Mucosa of gallbladder (tissue), 1 donor: ENCODE measurements at places on chromosomes 12 and 14.

GRCh38 chr12:1474041-1474573 is 120.3 kb downstream of the FBXL14 start:
- no peak for DNase-seq

DNA sequence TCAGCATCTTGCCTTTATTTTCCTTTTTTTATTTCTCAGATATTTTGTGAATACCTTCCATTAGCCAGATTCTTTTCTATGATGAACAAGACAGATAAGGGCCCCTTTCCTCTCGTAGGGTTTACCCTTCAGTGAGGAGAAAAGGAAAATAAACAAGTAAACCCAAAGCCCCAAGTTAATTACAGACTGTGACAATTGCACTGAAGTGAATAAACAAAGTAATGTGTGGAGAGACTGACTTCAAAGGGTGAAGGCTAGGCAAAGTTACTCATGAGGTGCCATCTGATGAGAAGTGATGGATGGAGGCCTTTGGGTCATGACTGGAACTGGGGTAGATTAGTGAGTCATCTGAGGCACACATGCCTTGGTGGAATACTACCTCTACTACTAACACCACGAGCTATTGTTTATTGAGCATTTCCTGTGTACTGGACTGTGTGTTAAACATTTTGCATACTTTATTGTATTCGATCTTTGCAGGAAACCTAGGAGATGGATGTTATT is 143.4 kb upstream of the PRICKLE1 start:
- no peak for DNase-seq

- no peak for DNase-seq
Observed at GRCh38 chr12:108357834-108358579, 18.9 kb upstream of the CMKLR1 start.

DNA sequence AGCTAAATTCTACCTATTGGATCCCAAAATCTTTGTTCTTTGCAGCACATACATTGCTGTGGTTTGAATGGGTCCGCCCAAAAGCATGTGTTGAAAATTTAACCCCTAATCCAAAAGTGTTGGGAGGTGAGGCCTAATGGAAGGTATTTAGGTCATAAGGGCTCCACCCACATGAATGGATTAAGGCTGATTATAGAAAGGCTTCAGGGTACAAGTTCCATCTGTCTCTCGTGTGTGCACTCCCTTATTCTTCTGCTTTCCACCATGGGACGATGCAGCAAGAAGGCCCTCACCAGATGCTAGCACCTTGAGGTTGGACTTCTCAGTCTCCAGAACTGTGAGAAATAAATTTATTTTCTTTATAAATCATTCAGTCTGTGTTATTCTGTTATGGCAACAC is 190.9 kb downstream of the SOX5 start:
- no peak for DNase-seq

GRCh38 chr12:41552588-41552987 is 364.5 kb downstream of the PDZRN4 start:
- DNase-seq: no peak

DNA sequence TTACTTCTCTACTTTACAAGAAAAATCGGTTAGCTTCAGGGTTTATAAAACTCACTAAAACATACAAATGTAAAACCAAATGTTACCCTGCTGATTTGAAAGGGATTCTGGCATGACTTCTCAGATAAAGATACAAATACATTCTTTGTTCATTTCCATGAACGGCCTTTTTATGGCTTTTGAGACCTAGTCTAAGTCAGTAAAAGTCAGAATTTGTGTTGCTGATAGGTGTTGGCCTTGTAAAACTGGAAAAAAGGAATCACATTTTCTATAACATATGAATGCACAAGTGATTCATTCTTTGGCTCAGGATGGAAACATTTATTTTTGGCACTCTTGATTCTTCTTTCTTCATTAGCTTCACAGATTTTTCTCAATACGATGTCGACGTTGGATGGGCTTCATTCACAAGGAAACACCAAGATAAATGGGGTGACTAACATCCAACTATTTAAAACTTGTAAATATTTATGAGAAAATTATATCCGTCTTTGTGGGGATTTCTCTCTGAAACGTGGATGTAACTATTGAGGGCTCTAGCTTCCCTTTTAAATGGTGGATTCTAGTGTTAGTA is 27.0 kb upstream of the CPM start:
- no peak for DNase-seq

DNA sequence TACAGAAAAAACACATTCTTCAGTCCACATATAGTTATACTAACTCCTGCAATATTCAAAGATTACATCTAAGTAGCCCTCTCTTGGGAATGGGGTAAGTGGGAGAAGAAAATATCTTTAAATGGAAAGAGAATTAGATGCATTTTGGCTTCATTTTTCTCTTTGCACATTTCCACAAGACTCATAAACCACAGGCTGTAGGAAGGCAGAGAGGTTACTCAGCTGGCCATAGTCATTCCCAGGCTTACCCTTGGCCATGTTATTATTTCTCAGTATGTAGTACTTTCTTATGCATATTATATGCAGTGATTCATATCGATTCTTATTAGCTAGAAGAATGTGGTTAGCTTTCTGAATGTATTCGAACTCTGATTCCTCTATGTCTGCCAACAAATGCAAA is 92.2 kb downstream of the PTPRR start:
- no peak for DNase-seq

- DNase-seq: no peak
Observed at GRCh38 chr14:34055157-34055950, 104.5 kb upstream of the EGLN3 start.

- DNase-seq: no peak
Observed at GRCh38 chr14:54381821-54382220, 15.0 kb upstream of the CDKN3 start.

- DNase-seq: no peak
Observed at GRCh38 chr12:78343657-78344056, 513.0 kb downstream of the NAV3 start.

DNA sequence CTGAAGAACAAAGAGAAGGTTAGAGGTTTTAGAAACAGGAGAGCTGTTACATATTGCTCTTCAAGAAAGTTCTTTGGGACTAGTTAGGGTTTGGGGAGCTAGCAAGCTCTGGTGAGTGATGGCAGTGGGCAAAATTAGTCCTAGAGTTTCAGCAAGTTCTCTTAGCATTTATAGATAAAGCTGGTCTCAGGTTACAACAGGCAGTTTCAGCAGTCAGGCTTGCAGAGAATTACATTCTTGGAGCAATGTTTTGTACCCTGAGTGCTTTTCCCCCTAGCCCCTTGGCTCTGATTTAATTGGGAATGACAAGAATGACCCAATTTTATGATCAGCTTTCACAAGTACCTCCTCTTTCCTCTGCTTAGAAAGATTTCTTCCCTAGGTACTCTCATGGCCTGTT is 21.4 kb upstream of the EID3 start:
- DNase-seq: no peak

DNA sequence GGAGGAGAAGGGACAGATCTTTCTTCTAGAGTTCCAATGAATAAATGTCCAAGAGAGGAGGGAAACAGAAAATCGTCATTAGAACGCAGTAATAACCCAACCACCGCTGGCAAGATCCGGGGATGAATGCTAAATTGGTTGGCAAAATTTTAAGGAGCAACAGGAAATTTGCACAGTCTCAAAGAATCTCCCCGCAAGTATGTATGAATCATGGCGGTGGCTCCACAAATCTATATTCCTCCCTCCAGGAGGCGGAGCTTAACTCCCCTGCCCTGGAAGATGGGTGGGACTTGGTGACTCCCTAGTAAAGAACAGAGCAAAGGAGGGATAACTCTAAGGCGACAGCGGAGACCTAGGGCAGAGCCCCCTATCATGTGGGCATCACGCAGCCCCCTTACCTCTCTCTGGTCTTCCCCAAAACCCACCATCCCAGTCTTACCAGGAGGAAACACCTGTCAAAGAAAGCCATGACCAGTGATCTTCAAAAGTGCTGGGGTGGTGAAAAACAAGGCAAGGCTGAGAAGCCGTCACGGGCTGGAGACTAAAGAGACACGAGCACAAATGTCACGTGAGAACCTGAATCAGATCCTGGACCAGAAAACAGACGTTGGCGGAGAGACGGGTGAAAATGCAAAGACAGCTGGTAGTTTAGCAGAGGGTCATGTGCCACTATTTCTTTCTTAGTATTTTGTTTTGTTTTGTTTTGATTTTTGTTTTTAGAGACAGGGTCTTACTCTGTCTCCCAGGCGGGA is 125.8 kb downstream of the NCOR2 start:
- no peak for DNase-seq

DNA sequence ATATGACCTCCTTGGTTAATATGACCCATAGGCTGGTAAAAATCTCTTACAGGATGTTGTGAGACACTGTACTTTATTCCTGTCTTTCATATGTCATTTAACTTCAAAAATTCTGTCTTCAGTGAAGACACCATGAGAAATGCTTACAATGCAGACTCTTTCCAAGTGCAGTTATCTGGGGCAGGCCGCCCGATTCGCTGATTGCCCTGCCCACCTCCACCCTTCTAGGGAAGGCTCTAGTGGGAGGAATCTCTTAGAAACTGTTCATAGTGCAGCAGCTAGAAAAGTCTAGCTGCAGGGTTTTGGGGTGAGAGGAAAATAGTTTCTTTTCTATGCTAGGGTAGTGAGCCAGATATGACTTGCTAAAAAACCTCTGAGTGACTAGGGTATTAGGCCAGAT is 15.0 kb upstream of the CIPC start:
- DNase-seq: no peak

DNA sequence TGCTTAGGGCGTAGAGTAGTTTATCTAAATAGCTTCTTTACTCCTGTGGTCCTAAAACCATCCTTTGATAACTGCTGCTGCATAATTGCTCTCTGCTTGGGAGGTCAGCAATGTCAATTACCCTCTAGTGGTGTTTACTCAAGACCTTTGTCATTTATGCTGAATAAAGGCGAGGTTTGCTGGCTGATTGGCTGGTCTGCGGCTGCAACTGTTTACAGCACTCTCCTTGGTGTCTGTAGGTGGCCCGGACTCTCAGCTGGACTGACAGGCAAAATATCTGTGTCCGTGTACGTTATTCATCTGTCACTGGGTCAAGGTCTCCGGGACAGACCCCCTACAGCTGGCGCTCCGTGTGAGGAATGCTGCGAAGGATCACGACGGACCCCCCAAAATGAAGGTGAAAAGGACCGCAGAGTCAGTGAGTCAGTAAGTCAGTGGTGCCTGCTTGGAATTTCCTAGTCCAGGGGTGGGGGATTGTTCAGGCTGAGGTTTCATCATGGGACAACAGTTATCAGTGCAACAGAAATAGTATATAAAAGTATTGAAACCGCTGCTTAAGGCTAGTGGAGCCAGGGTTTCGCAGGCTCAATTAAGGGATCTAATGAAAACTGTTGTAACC is 253.3 kb upstream of the DIO2 start:
- no peak for DNase-seq

- DNase-seq: no peak
Observed at GRCh38 chr12:78181544-78182162, 351.0 kb downstream of the NAV3 start.

DNA sequence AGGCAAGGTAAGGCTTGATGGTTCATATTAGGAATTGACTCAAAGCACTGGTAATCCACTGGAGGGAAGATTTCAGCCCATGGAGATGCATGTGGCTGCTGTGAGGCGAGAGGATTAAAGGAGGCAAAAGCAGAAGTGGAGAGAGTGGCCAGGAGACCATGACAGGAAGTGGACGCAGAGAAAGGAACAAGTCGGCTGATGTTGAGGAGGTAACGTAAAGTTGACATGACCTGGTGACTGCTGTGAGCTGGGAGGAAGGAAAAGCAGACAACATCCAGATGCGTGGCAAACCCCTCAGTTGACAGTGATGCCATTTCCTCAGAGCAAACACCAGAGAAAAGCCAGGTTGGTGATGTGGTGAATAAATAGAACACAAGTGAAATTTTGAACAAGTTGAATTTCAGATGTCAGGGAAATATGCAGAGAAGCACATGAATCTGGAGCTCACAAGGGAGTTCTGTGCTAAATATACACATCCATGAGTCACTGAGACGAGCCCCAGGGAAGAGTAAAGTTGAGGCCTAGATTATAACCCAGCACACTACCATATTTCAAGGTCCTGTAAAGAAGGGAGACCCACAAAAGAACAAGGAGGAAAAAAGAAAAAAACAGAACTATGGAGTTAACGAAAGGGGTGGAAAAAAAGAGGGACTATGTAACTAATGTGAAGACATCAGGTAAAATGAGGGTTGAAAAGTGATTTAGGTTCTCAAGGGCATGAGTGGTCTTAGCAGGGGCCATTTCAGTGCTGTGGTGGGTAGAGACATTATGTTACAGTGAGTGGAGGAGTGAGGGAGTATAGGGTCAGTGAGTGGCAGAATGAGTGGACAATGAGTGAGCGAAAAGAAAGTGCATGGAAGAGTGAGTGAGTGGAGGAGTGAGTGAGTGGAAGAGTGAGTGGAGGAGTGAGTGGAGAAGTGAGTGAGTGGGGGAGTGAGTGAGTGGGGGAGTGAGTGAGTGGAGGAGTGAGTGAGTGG is 61.6 kb upstream of the GZMB start:
- DNase-seq: no peak

GRCh38 chr14:102215071-102215470 is 75.4 kb downstream of the WDR20 start:
- DNase-seq: peak; percentile 33

DNA sequence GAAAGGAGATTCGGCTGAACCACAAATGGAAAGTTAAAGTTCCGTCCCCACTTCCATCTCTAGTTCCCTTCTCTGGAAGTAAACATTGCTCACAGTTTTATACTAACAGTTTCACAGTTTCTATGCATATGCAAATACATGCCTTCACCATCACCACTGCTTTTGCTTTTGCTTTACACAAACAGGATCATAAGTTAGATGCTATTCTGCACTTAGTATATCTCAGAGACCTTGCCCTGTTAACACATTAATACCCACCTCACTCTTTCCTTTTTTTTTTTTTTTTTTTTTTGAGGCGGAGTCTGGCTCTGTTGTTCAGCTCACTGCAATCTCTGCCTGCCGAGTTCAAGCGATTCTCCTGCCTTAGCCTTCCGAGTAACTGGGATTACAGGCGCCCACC is 890 bp downstream of the TEP1 start:
- no peak for DNase-seq

DNA sequence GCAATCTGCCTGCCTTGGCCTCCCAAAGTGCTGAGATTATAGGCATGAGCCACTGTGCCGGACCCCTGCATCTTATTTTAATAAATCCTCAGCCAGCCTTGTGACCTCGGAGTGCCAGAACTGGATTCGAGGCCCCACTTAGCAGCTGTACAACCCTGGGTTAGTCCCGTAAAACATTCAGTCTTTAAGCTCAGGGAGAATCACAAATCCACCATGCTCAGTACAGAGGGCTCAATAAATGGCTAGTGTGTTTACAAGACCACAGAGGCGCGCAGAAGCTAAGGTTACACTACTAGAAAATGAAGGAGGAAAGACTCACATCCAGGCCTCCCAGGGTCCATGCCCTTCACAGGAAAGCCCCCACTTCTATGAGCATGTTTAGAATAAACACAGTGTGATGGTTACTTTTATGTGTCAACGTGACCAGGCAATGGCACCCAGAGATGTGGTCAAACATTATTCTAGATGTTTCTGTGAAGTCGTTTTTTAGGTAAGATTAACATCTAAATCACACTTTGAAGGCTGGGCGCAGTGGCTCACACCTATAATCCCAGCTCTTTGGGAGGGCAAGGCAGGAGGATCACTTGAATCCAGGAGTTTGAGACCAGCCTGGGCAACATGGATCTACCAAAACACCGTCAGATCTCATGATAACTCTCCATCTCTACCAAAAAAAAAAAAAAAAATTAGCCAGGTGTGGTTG is 55.3 kb downstream of the CLMN start:
- no peak for DNase-seq

GRCh38 chr14:104967386-104968152 is 10.6 kb downstream of the AHNAK2 start:
- DNase-seq: no peak
